Thyroid gland (tissue), 4 donors: ENCODE measurements at places on chromosomes 1 and 21.

- peaks cover 35% of the 10 kb centered on the region for H3K4me1 ChIP-seq
- no peaks in the 10 kb centered on the region for H3K36me3 ChIP-seq
- no peak for DNase-seq
- no peak overlapping the region for H3K4me3 ChIP-seq
- H3K27ac ChIP-seq, result peak overlapping the region; percentile 59
Measured at GRCh38 chr1:47229886-47230691, 1.9 kb downstream of the TAL1 start.

DNA sequence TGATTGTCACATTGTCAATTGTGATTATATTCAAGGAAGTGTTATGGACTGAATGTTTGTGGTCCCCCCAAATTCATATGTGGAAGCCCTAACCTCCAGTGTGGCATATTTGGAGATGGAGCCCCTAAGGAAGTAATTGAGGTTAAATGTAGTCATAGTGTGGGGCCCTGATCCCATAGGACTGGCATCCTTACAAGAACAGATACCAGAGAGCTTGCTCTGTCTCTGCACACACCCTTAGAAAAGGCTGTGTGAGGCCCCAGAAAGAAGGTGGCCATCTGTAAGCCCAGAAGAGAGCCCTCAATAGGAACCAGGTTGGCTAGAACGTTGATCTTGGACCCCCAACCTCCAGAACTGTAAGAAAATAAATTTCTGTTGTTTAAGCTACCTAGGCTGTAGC, 28.1 kb downstream of the VANGL1 start:
- no peak overlapping the region for H3K4me3 ChIP-seq
- no peak overlapping the region for H3K27ac ChIP-seq
- H3K4me1 ChIP-seq, result peaks cover 50% of the 10 kb centered on the region
- no peaks in the 10 kb centered on the region for H3K27me3 ChIP-seq
- no peaks in the 10 kb centered on the region for H3K36me3 ChIP-seq

DNA sequence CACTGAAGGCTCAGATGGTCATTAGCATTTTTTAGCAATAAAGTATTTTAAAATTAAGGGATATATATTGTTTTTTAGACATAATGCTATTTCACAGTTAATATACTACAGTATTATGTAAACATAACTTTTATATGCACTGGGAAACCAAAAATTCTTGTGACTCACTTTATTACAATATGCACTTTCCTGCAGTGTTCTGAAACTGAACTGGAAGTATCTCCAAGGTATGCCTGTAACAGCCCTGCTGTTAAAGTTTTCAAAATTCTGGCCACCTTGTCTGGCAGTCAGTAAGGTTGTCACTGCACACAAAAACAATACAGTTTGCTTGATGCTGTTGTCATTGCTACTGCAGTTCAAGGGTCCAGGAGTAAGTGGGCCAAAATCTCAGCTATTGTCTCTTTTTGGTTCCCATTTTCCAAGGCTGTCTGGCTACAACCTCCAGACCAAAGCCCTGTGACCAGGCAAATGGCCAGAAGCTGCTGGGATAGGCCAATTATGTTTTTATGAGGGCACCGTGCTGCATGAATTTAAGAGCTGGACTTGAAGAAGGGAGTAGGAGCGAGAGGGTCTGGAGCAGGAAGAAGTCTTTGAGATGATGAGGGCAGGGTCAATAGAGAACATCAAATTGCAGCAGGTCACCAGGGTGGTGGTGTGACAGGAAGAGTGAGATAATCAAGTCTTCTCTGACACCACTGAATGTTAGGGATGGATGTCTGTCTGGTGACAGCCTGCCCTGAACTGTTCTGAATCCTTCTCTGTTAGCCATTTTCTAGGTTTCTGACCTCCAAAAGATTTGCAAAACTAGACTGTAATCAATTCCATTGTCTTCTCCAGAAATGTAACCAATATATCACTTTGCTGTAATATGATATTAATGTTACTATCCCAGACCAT, 82.3 kb upstream of the CACHD1 start:
- no peaks in the 10 kb centered on the region for H3K36me3 ChIP-seq
- H3K27ac ChIP-seq, result no peak overlapping the region
- H3K27me3 ChIP-seq, result no peaks in the 10 kb centered on the region
- no peaks in the 10 kb centered on the region for H3K4me1 ChIP-seq

DNA sequence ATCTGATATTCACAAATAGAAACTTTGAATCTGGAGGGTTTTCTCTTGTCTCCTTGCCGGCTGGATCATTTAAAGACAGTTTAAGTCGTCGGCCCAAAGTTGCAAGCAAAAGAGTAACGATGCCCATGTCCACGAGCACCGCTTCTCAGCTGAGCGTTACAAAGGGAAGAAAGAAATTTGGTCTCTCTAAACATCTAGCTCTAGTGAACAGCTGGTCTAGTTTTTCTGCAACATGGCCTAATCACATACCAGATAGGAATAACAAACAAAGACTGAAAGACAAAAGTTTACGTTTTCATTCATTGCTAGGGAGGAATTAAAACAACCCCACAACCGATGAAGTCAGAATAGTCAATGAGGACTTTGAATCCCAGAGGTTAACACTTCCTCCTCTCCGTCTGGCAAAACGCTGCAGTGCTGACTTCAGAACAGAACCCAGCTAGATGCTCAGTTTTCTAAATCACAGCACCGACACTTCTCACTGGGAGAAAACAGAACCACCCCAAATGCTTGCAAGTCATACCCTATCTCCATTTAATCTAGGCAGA, 69.4 kb downstream of the NTPCR start:
- no peak for DNase-seq
- H3K27ac ChIP-seq, result no peak overlapping the region
- H3K36me3 ChIP-seq, result no peaks in the 10 kb centered on the region
- H3K4me3 ChIP-seq, result no peak overlapping the region
- no peaks in the 10 kb centered on the region for H3K27me3 ChIP-seq

DNA sequence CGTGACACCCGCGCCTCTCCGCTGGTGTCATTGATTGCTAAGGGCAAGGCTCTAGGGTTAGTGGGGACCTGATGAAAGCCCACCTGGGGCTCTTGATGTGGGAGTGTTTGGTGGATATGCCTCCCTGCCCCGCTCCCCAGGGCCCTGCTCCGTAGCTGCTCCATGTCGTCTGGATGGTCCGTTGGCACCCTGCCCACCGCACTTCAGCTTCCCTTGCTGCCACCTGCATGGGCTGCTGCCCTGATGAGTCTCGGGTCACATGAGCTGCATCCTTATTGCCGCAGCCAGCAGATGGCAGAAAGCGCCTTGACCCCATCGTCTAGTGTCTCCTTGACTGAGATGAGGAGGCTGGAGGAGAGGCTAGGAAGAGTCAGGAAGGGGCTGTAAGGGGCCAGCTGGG, 439.4 kb downstream of the CAMTA1 start:
- no peak overlapping the region for H3K27ac ChIP-seq
- no peaks in the 10 kb centered on the region for H3K36me3 ChIP-seq
- peak; percentile 69 for DNase-seq
- H3K4me3 ChIP-seq, result no peak overlapping the region
